ENCODE measurements at places on chromosomes 3 and 15. TPM values are rescaled to one million over a fixed set of nuclear protein-coding genes. Genes with fewer than 3 reads are reported as not detected.

GRCh38 chr3:147385059-147386012 lies 21.0 kb downstream of the ZIC4 start:
- H3K4me3 ChIP-seq = no peak overlapping the region
- no peaks in the 10 kb centered on the region for H3K36me3 ChIP-seq
- peaks cover 53% of the 10 kb centered on the region for H3K27me3 ChIP-seq

- peaks cover 2% of the 10 kb centered on the region for H3K36me3 ChIP-seq
- no peaks in the 10 kb centered on the region for H3K4me1 ChIP-seq
- no peak for DNase-seq
- H3K27ac ChIP-seq = no peak overlapping the region
- H3K4me3 ChIP-seq = no peak overlapping the region
Measured at GRCh38 chr15:67193223-67193990, 61.1 kb downstream of the AAGAB start.

GRCh38 chr3:129387487-129387886 lies 40.9 kb downstream of the EFCAB12 start:
- H3K4me1 ChIP-seq = no peaks in the 10 kb centered on the region
- no peak for DNase-seq
- no peaks in the 10 kb centered on the region for H3K27me3 ChIP-seq
- no peak overlapping the region for H3K4me3 ChIP-seq
- H3K36me3 ChIP-seq = peaks cover 42% of the 10 kb centered on the region
- no peak overlapping the region for H3K27ac ChIP-seq

NUP210 gene
- 148 TPM for total RNA-seq

DNA sequence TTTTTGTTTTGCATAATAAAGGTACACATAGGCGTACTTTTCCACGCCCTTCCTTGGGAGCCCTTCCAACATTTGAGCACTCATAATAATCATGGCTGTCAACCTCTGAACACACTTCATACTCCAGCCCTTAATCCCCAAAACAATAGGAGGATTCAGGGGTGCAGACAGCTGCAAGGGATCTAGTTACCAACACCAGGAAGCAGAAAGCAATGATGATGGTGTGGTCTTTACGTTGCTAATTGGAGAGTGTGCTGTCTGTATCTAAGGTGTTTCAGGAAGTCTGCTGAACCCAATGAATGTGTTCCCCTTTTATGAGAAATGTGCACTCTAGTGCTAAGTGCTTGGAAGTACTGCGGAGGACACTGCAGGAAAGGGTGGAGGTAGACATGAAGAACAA lies 60.3 kb upstream of the PDZRN3 start:
- H3K36me3 ChIP-seq = no peaks in the 10 kb centered on the region
- no peak for DNase-seq
- H3K27me3 ChIP-seq = no peaks in the 10 kb centered on the region
- no peak overlapping the region for H3K4me3 ChIP-seq
- H3K27ac ChIP-seq = no peak overlapping the region
